ENCODE measurements at places on chromosomes 5 and 9.

DNA sequence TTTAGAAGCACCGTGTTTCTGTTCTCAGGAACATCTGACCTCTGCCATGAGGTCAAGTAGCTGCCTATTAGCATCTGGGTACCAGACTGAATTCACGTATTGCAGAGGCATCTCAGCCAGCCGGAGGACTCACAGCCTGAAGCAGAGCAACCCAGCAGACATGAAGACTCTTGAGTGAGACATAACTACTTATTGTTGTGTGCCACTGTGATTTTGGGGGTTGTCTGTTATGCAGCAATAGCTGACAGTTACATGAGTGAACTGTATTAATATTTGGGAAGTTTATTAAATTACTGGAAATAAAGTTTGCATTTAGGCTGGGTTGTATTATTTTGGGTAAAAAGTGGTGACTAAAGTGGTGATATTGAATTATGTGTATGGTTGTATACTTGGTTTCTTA lies 1.3 kb upstream of the ACOT12 start:
- no peak for DNase-seq

DNA sequence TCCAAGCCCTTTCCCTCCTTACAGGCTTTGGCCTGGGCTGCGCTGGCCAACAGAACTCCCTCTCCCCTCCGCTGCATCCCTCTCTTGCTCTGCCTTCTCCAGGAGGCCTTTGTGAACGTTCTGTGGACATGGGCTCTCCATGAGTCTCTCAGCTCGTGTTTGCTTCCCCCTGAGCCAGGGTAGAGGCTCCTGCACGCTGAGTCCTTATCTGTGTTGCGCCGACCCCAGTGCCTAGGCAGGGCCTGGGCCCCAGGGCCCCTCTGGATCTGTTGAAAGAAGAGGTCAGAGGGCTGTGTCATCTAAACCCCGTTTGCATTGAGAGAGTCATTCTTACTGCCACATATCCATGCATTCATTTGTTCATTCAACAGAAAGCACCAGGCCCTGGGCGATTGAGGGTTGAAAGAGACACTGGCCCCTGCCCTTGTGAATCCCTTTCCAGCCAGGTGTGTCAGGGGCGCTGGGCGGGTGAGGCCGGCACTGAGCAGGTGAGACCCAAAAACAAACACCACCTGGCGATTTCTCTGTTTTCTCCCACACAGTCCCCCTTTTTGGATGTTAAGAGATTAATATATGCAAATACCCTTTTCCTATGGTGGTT lies 111.2 kb upstream of the IER5L start:
- DNase-seq, result no peak

DNA sequence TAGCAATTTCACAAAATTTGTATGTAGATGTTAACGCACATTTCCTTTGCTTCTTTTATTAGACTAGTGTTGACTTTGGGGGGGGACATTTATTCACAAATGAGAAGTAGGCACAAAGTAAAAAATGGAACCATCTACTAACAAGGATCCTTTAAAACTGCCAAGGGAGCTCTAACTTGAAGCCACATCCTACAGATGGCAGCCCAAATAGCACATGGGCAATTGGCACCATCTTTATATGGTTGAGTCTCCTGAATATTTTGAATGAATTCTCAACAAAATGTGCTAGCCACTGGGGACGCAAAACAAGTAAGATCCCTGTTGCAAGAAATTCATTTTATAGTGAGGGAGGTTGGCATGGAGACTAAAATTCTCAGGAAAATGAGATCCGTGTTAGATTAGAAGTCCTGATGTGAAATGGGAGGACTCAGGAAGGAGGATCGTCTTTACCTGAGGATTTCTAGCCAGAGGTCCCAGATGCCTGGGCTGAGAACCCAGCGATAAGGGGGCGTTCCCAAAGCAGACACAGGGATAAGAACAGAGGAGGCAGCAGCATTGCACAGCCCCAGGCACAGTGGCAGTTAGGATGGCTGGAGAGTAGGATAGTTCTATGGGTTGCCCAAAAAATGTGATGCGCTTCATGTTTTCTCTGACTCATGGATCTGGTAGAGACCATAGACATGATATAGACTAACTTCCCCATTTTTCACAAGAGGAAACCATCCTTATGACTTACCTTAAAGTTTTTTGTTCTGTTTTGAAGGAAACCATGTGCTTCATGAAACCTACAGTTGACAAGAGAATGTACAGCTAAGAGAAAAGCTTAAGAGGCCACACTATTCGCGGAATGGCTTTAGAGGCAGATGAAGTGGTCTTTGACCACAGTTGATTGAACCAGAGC lies 37.4 kb downstream of the C9orf152 start:
- no peak for DNase-seq

- DNase-seq, result no peak
These were observed 10.1 kb downstream of the FBXL7 start for GRCh38 chr5:15510092-15510491.

- no peak for DNase-seq
These were observed 1.5 kb upstream of the CFAP77 start for GRCh38 chr9:132408521-132408920.

DNA sequence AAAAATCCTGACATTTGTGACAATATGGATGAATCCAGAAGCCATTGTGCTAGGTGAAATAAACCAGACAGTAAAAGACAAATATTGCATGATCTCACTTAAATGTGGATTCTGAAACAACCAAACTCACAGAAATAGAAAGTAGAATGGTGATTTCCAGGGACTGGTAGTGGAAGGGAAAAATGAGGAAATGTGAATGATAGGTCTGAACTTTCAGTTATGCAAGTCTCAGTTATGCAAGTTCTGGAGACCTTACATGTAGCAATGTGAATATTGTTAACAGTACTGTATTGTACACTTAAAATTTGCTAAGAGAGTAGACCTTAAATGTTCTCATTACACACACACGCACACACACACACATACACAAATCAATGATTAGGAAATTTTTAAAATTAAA lies 84.9 kb downstream of the SLCO4C1 start:
- no peak for DNase-seq

DNA sequence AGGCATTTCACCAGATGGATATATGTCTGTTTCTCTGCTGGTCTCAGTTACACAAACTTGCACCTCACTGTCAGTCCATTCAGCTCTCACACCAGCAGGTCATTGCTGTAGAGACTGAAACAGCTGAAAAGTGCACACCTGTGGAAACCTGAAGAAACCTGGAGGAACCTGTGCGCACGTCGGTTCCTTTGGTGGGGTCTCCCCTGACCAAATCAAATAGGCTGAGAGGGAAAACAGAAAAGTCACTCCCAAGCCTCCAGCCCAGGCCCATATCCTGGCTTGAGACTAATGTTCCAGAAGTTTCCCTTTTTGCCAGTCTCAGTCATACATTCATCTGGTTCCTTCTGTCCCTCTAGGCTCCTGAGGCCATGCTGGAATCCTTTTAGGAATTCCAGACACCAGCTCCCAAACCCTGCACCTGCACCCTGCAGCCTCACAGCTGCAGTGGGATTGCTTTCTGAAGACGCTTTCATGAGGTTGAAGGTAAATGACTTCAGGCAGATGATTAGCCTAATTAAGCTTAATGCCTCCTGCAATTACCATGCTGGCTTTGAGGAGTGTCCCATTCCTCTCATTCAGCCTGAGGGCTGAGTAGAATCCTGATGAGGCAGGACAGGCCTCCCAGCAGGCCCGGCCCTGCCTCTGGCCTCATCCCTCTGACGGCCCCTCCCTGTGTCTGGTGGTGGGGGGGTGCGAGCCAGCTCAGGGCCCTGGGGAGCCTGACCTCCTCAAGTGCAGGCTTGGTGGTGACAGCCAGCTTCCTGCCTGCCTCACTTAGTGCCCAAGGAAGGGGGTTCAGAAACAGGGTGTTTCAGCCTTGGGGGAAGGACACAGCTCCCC lies 24.3 kb upstream of the CXCL14 start:
- DNase-seq, result no peak

GRCh38 chr9:16342246-16343020 lies 528.0 kb downstream of the BNC2 start:
- no peak for DNase-seq

GRCh38 chr9:89686126-89686525 lies 81.3 kb downstream of the GADD45G start:
- peak; percentile 33 for DNase-seq

DNA sequence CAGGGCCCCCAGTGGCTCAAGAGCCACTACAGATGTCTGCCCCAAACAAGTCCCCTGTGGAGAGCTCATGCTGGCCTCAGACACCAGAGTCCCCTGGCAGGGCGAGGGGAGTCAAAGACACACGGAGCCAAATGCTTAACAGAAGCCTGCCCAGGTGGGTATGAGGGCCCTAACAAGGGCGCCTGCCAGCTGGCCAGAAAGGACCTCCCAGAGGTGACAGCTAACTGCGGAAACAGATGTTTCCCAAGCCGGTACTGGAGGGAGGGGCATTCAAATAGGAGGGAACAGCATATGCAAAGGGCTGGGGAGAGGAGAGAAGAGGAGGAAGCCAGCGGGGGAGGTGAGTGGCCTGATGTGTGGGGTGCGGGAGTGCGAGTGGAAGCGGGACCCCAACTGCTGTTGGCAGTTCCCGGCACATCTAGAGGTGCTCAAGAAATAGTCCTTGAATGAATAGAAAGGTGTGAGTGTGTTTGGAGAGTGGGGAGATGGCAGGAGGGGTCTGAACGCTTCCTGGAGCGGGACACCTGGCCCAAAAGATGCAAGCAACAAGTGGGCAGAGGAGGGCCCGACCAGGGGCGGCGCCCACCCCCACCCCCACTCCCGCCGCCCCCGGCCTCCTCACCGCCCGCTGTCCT lies 824 bp downstream of the MXD3 start:
- DNase-seq, result peak; percentile 22

- DNase-seq, result no peak
These were observed 52.5 kb upstream of the PTGS1 start for GRCh38 chr9:122318284-122318683.

DNA sequence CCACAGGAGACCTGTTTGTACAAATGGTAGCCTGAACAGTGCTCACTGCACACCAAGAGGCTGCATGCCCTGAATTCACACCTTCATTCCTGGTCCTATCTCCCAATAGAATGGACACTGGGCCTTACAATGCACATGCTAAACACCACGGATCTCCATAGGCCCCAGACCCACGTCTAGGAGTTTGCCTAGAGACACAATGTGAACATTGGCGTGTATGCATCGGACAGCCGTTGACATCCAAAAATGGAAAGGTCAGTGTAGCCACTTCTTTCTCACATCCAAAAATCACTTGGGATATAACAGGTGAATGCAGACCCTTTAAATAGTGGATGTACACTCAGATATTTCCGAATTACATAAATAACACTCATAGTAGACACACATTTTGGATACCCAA lies 927 bp downstream of the PAX5 start:
- DNase-seq, result no peak
